ENCODE measurements at places on chromosomes 3 and 15.

DNA sequence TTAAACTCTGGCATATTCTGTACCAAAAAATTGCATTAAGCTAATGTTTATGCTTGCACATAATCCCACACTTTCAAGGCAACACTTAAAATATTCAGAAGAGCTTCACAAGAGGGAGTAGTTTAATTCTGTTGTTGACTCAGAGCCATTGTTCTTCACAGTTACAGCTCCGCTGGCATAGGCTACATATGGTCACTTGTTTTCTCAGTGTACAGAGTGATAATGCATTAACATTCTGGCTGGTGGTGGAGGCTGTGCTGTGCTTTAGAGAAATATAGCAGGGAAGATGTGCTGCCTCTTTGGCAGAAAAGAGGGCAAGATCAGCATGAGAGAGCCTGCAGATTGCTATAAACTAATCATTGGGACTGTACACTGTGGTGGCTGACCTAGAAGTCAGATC lies 13.3 kb downstream of the NLGN1 start:
- DNase-seq: no peak

- DNase-seq: no peak
Measured at GRCh38 chr3:185813205-185813604, 11.6 kb downstream of the IGF2BP2 start.

DNA sequence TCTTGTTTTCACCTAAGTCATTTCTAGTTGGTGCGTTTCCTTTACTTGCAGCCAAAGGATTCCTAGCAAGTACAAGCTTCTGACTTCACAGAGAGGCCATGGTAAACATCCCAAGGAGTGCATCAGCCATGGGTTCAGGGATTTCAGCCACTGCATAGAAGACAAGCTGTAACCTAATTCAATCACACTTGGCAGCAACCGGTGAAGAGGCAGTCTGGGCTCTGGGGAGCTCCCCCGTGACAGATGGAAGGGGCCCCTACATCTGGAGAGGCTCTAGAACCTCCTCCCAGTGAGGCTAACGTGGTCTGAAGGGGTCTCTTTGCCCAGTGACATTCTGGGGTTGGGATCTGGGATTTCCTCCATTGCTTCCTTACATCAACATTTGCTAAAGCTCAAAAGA lies 8.4 kb upstream of the SNRPA1 start:
- DNase-seq: no peak

- no peak for DNase-seq
Measured at GRCh38 chr3:155270485-155271342, 22.8 kb downstream of the STRIT1 start.

DNA sequence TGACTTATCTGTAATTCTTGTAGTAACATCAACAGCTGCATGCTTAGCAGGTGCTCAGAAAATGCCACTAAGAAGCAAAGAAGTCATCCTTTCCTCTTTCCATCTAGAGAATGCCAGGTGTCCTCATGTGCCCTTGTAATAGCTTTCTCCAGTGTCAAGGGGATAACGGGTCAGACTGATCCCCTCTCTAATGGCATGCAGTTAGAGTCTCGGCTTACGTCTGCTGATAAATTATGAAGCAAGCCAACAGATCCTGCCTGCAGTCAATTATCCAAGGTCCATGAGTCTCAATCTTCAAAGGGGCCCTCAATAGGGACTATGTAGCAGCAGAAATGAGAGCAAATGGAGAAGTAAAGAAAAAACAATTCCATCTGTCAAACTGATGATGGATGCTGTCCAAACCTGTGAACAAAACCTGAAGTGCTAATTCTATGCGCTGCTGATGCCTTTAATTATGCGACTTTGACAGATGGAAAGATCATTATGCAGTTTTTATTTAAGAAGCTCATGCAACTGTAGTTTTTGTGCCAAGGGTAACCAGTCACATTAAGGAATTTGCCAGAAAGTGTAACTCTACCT lies 162.8 kb upstream of the PEX5L start:
- no peak for DNase-seq

DNA sequence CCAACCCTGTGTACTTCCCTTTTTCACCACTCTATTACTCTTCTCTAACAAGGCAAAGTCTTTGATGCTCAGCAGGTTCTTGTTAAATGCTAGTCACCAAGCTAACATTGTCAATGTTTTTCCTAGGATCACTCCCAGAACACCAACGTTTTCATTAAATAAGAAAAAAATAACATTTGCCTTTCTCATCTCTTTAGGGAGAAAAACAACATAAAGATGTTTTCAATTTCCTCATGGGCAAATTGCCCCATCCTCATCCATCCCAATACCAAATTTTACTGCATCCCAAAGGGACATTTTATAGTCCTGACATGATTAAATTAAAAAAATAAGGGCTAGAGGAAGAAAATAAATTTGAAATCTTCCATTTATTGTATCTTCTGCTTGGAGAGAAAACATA lies 106.5 kb downstream of the SUCNR1 start:
- DNase-seq: no peak

- no peak for DNase-seq
Measured at GRCh38 chr3:188915127-188915526, 256.6 kb upstream of the TPRG1 start.

All from CD4-positive, alpha-beta T cell treated with Interleukin-10 for 1 hour (primary cell).